ENCODE measurements at places on chromosomes 13 and 19.

- no peak for DNase-seq
Measured at GRCh38 chr13:111511805-111512504, 191.5 kb downstream of the TEX29 start.

DNA sequence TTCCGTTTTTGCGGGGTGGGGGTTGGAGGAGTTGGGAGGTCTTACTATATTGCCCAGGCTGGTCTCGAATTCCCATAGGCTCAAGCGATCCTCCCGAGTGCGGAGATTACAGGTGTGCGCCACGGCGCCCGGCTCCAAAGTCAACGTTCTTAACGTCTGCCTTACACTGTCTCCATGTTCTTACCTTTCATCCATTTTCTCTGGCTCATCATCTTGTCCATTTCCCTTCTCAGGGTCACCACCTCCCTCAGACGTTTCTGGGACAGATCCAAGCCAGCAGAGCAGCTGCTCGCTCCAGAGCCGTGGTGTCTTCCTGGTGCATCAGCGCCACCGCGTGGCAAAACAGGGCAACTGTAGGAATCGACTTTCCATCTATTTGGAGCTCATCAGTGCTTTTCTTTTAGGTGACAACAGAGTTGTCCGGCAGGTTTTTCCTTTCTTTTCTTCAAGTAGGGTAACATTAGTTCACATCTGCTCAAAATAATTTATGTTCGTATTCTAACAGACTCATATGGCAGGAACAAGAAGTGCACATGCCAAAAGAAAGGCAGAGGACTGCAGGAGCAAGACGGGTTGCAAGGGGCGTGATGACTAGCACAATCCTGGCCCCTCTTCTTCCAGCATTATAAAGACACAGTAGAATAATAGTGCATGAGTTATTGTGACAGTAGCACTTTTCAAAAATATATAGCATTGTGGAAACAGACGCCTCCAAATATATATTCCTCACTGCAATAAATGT is 103.1 kb upstream of the ABCC4 start:
- DNase-seq: peak; percentile 70

GRCh38 chr13:96821381-96821780 is 172.9 kb downstream of the OXGR1 start:
- DNase-seq: no peak

DNA sequence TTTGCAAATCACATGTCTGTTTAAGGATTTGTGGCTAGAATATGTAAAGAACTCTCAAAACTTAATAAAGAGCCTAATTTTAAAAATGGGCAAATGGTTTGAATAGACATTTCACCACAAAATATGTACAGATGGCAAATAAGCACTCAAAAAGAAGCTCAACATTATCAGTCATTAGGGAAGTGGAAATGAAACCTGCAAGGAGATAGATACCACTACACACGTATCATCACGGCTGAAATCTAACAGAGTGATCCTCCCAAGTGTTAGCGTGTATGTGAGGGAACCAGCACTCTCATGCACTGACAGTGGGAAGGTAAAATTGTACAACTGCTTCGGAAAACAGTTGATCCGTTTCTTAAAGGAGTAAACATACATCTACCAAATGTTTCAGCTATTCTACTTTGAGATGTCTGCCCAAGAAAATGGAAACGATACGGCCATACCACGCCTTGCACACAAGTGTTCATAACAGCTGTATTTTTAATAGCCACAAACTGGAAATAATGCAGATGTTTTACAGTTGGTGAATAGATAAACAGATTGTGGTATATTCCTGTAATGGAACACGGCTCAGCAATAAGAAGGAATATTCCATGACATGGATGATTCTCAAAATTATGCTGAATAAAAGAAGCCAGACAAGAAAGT is 14.5 kb downstream of the ARHGEF7 start:
- DNase-seq: no peak

DNA sequence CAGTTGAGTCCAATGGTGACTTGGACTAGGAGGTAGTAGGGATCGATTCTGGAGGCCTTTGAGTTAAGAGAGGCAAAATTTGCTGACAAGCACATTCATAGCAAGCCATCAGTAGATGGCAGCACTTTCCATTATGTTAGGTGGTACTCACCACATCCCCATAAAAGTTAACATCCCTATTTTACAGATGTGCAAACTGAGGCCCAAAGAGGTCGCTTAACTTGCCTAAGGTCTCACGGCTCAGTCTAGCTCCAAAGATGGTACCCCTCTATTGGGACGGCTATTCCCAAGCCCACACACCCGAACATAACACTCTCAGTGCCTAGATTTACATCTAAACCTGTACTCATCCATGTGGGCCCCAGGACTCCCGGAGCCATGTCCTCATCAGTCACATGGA is 21.5 kb upstream of the FOSB start:
- DNase-seq: no peak

DNA sequence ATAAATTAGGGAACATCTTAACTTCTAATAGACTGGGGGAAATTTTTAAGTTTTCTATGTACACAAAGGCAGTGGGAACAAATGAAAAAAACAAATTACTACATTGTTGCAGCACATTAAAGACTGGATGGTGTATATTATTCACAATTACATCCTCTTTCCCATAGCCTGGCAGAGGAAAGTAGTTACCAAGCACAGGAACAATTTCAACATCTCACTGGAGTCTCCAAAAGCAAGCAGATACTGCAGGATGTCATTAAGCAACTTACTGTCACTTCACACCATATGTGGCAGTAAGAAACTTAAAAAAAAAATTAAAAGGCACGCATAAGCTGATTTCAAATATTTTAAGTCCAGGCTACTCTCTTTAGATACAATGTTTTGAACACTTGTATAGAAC is 6.4 kb upstream of the EFNB2 start:
- DNase-seq: no peak

DNA sequence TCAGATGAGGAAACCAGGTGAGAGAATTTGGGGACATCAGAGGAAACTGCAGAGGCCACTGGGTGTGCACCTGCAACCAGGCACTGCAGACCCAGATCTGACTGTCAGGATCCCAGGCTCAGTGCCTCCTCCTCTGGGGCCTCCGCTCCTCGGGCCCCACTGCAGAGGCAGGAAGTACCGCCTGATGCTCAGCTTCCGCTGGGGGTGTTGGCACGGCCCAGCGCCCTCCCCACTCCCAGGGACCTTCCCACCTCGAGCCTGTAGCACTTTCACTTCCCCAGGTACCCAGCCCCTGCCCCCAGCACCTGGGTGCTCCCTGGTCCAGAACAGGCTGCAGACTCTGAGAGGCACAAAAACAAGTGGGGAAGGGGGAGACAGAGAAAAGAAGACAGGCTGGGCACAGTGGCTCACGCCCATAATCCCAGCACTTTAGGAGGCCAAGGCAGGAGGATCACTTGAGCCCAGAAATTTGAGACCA is 1.4 kb upstream of the CD37 start:
- DNase-seq: peak; percentile 70

GRCh38 chr13:27349458-27349857 is 75.0 kb upstream of the GTF3A start:
- no peak for DNase-seq

DNA sequence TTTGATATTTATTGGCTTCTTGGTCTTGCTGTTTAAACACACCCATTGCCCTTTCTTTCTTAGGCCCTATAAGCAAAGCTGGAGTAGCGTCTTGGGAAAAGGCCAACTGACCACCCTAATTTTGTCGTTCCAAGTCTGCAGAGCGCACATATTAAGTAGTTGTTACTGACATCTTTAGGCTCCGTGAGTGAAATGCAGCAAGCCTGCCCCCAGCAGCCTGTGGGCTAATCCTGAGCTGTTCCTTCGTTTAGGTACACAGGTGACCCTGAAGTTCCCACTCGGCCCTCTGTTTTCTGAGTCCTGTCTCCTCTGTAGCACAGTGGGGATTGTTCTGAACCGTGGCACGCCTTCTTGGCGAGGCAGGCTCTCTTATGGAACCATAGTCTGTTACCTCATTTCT is 170.5 kb downstream of the STK24 start:
- no peak for DNase-seq

GRCh38 chr13:40213779-40214178 is 452.7 kb downstream of the FOXO1 start:
- DNase-seq: no peak

GRCh38 chr13:52104624-52105023 is 24.2 kb downstream of the NEK5 start:
- DNase-seq: no peak

Data from activated gamma-delta T cell treated with Interleukin-2 at 50 U/mL for 16 hours (primary cell).